Endothelial cell of coronary artery (primary cell): ENCODE measurements at places on chromosomes 11 and 22. TPM values are rescaled to one million over a fixed set of nuclear protein-coding genes. Genes with fewer than 3 reads are reported as not detected.

FGF4 gene
- not detected in 2 replicates for total RNA-seq

GAL3ST1 gene
- total RNA-seq = under 0.01 TPM in 1 of 2 replicates, not detected in the other

CARD16 gene
- total RNA-seq = 42.3 and 105 TPM in 2 replicates

DDX25 gene
- not detected in 2 replicates for total RNA-seq

SMIM38 gene
- 0.09 and 0.47 TPM in 2 replicates for total RNA-seq

CDC42EP1 gene
- total RNA-seq = 16.5 and 23.1 TPM in 2 replicates

OR52I2 gene
- total RNA-seq = not detected in 2 replicates

C1QTNF5 gene
- 58.2 and 65.6 TPM in 2 replicates for total RNA-seq

OVCH2 gene
- total RNA-seq = not detected in 2 replicates

MS4A3 gene
- not detected in 2 replicates for total RNA-seq

NELL1 gene
- total RNA-seq = not detected in 2 replicates

ABTB2 gene
- 0.27 and 3.7 TPM in 2 replicates for total RNA-seq

LIF gene
- total RNA-seq = 0.36 and 2.0 TPM in 2 replicates

KLHL35 gene
- total RNA-seq = 3.2 and 4.9 TPM in 2 replicates

MMP12 gene
- total RNA-seq = 0.28 TPM in 1 of 2 replicates, not detected in the other

CSRP3 gene
- total RNA-seq = not detected in 2 replicates

PATE2 gene
- total RNA-seq = 0.09 TPM in 2 replicates

AIFM3 gene
- 0.09 and 0.47 TPM in 2 replicates for total RNA-seq

SHANK3 gene
- total RNA-seq = 20.7 and 21.5 TPM in 2 replicates

BBOX1 gene
- not detected in 2 replicates for total RNA-seq

TCF20 gene
- 15.4 and 16.8 TPM in 2 replicates for total RNA-seq

TMEM25 gene
- total RNA-seq = 6.7 and 12.6 TPM in 2 replicates

DEFB131B gene
- total RNA-seq = not detected in 2 replicates

ARHGEF12 gene
- total RNA-seq = 81.3 and 104 TPM in 2 replicates

TNNI2 gene
- total RNA-seq = not detected in 2 replicates

RFPL2 gene
- total RNA-seq = not detected in 2 replicates

KRTAP5-10 gene
- not detected in 2 replicates for total RNA-seq

OAF gene
- 6.1 and 12.6 TPM in 2 replicates for total RNA-seq

AQP11 gene
- total RNA-seq = 0.27 and 0.47 TPM in 2 replicates

TREH gene
- under 0.01 and 0.09 TPM in 2 replicates for total RNA-seq

CHRM1 gene
- not detected in 2 replicates for total RNA-seq

LMO2 gene
- total RNA-seq = 22.5 and 36.0 TPM in 2 replicates

DRD4 gene
- not detected in 2 replicates for total RNA-seq

CARNS1 gene
- under 0.01 and 0.09 TPM in 2 replicates for total RNA-seq

HDAC10 gene
- total RNA-seq = 12.9 and 20.6 TPM in 2 replicates

TRIM77 gene
- not detected in 2 replicates for total RNA-seq

ZPR1 gene
- total RNA-seq = 39.2 and 47.4 TPM in 2 replicates

SMC1B gene
- under 0.01 TPM in 1 of 2 replicates, not detected in the other for total RNA-seq

MYO7A gene
- 0.18 and 0.19 TPM in 2 replicates for total RNA-seq

FOLR1 gene
- total RNA-seq = not detected in 2 replicates

MRGPRX1 gene
- not detected in 2 replicates for total RNA-seq

OR8G1 gene
- not detected in 2 replicates for total RNA-seq

NOX4 gene
- 19.8 and 27.5 TPM in 2 replicates for total RNA-seq

TLCD5 gene
- 4.9 and 7.4 TPM in 2 replicates for total RNA-seq

CNGA4 gene
- total RNA-seq = not detected in 2 replicates

NCAM1 gene
- 0.09 and 0.45 TPM in 2 replicates for total RNA-seq

TCN1 gene
- not detected in 2 replicates for total RNA-seq

PGA5 gene
- total RNA-seq = not detected in 2 replicates

MRGPRX3 gene
- 0.09 TPM in 1 of 2 replicates, not detected in the other for total RNA-seq

OTOG gene
- not detected in 2 replicates for total RNA-seq

FBLN1 gene
- total RNA-seq = 0.09 and 3.3 TPM in 2 replicates

CWC15 gene
- total RNA-seq = 39.0 and 44.3 TPM in 2 replicates

MOGAT2 gene
- total RNA-seq = not detected in 2 replicates

MMP10 gene
- total RNA-seq = 3.2 and 11.1 TPM in 2 replicates
